ENCODE measurements at places on chromosomes 3 and 15. TPM values are rescaled to one million over a fixed set of nuclear protein-coding genes. Genes with fewer than 3 reads are reported as not detected.

The WDR93 gene
- total RNA-seq, result 0.16 TPM

The DGKG gene
- total RNA-seq, result 0.81 TPM

The WDR49 gene
- total RNA-seq, result 0.32 TPM

The DIPK2A gene
- 29.0 TPM for total RNA-seq

The GALNT15 gene
- not detected for total RNA-seq
